Activated CD8-positive, alpha-beta memory T cell treated with anti-CD3 and anti-CD28 coated beads for 4 hours (primary cell): ENCODE measurements at places on chromosomes 7 and 10.

DNA sequence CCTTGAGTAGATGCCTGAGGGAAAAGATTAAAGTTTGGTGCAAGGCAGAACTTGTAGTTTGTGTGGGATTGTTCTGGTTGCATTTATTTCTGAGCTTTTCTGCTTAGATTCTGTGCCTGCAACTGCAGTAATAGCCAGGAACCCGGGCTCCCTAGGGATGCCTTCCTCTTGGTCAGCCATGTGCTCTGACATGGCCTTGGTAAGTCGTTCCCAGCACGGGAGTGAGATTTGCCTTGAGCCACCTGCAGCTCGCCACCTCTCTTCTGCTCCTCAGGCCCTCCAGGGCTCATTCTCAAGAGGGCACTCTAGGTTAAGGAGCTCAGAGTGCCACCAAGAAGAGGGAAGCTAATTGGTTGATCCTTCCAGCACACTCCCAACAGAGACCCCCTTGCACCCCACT lies 350.6 kb upstream of the MKI67 start:
- DNase-seq: no peak

GRCh38 chr10:121677880-121678279 lies 79.6 kb upstream of the FGFR2 start:
- no peak for DNase-seq

DNA sequence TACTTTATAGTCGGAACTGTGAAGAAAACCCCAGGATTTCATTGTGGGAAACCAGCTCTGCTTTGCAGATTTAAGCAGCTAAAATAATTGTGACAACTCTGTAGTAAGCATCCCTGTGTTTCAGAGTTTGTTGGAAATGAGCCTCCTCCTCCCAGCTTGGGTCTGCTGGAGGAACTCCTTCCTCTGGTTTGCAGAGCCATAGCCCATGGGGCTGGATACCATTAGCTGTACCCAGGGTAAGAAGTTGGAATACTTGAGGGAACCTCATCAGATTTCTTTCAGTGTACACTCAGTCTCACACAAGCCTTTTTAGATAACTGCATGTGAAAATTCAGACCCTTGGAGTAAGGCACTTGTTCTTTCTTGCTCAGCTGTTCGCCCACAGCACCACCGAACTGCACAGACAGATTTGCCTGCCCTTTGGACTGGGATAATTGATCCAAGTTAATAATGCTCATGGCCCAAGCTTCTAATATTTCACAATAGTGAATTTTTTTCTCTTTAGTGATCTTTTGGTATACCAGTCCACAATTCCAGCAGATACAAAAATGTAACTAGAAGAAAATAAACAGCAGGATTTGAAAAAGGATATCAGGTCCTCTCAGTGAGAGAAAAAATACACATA lies 467.4 kb upstream of the FZD8 start:
- no peak for DNase-seq

- DNase-seq: no peak
These were observed 37.3 kb downstream of the KIF20B start for GRCh38 chr10:89738551-89739209.

GRCh38 chr7:92478095-92478494 lies 349 bp upstream of the ERVW-1 start:
- no peak for DNase-seq

DNA sequence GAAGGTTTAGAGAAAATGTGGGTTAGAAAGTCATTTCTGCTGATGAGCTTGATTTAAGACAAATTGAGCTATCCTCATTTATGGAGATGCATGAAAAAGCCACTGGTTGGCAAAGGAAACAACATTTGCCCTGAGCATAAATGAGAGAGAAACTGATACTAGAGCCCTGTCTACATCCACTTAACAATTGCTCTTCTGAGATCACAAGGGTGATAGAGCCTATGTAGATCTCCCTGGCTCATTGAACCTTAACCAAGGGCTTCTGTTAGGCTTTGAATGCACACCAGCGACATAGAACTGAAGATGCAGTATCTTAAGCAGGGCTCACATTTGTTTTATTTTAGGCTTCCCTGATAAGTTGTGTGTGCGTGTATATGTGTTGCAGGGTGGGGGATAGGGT lies 35.0 kb downstream of the GPR141 start:
- DNase-seq: no peak

DNA sequence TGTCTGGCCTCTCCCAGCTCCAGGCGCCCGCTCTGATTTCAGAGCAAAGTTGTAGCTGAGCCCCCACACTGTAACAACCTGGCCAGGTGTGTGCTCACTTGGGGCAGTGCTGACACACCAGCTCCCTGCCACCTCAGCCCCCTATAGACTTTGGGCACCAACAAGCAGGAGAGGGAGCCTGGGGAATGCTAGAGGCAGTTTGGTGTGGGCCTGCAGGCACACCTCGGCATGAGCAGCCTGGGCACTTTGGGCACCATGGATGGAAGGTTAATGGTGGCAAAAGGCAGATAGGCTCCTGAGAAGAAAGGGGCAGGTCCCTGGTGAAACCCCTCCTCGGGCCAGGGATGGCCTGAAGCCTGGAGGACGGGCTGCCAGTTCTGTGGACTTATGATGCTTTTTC lies 212.7 kb upstream of the GNAI1 start:
- DNase-seq: no peak

GRCh38 chr7:151252961-151253711 lies 4.6 kb upstream of the SMARCD3 start:
- DNase-seq: no peak

GRCh38 chr7:85764034-85764433 lies 577.2 kb upstream of the SEMA3D start:
- no peak for DNase-seq

GRCh38 chr10:9807846-9808245 lies 1209.8 kb upstream of the CELF2 start:
- DNase-seq: no peak

DNA sequence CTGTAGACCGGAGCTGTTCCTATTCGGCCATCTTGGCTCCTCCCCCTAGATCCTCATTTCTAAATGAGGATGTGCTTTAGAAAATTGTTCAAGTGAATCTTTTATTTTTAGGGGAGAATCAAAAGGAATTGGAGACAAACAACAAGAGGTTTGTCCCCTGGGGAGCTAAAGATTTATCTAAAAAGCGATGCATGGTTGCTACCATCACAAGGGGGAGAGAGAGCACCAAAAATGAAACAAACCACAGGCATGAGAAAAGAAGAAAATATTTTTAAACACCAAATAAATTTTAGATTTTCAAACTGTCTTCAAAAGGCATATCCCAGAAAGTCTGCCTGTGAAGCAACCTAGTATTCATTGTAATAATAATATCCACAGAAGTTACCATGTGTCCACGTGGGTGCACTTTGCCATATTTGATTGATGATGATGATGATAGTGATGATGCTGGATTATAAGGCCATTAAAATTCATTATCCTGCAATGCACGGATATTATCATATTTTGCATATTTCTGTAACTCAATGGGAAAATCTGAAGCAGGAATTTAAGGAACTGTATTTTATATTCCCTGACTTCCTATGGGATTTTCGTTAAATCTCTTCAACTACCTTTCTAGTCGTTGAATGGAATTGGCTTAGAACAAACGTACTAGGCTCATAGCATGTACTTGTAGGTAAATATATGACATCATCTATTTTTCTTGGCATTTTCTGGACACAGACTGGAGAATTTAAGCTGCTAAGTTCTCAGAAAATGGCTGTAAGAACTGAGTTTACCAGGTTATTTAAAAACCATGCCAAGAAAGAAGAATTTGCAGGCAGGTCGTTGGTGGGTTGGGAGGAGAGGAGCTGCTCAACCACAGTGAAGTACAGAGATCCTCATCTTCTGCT lies 171.6 kb downstream of the WDR37 start:
- no peak for DNase-seq

GRCh38 chr10:77405771-77406241 lies 231.8 kb downstream of the KCNMA1 start:
- no peak for DNase-seq

GRCh38 chr10:99920901-99921300 lies 88.8 kb downstream of the DNMBP start:
- DNase-seq: no peak

GRCh38 chr7:31744294-31744874 lies 57.4 kb downstream of the PPP1R17 start:
- DNase-seq: no peak

GRCh38 chr7:127666602-127667001 lies 14.6 kb downstream of the SND1 start:
- no peak for DNase-seq

DNA sequence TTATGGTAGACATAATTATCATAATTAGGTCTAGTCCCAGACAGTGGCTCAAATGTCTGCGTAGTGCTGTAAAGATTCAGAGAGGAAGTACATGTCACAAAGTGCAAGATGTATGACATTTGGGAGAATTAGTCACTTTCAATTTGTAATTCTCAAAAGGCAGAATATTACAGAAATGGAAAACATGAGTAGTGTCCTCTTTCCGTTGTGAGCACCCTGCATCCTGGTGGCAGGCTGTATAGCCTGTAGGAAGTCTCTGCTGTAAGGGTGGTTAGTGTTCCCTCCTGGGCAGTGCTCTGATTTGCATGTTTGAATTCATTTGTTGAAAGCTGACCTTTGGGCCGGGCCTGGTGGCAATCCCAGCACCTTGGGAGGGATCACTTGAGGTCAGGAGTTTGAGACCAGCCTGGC lies 17.0 kb downstream of the CDK14 start:
- no peak for DNase-seq

DNA sequence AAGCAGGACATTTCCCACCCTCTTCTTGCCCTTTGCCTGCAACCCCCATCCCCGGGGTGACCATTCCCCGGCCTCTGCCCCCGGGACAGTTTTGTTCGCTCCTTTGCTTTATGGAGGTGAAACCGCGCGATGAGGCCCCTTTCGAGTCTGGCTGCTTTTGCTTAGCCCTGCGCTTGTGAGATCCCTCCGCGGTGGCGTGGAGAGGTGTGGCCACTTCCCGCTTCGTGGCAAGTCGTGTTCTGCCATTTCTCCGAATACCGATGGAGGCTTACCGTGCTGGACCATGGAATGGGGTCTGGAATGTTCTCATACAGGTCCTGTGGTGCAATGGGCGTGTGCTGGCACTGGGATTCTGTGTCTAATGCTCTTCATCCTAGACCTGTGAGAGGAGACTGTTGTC lies 106.7 kb downstream of the LHPP start:
- no peak for DNase-seq

- no peak for DNase-seq
These were observed 232.4 kb downstream of the AHR start for GRCh38 chr7:17530741-17531421.

GRCh38 chr10:133276100-133276434 lies 601 bp downstream of the ADAM8 start:
- no peak for DNase-seq

DNA sequence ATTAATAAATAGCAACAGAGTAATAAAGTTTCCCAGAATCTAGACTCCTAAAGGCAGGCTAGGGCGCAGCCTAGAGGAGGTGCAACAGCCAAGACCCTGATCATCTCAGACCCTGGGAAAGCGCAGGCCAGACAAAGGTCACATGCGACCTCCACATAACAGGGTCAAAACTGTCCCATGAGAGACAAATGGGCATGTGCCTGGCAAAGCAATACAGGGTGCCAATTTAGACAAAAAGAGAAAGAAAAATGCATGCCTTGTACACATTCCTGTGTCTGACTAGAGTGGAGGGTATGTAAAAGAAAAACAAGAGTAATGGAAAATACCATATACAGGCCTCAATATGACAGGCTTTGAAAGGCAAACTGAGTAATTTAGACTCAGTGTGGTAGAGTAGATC lies 22.2 kb downstream of the MPP7 start:
- no peak for DNase-seq

GRCh38 chr7:77453531-77453930 lies 37.4 kb upstream of the GSAP start:
- no peak for DNase-seq

- peak; percentile 98 for DNase-seq
These were observed at the start of gene C10orf88 for GRCh38 chr10:122953902-122954730. Gene C10orf88 (minus strand): TSS chr10:122954227. CDS start chr10:122954178, 49 bp downstream.

- no peak for DNase-seq
These were observed 957.2 kb upstream of the GHITM start for GRCh38 chr10:83182076-83182475.

GRCh38 chr10:19570120-19570519 lies 246.1 kb upstream of the PLXDC2 start:
- no peak for DNase-seq

GRCh38 chr10:71727738-71728737 lies 8.5 kb upstream of the C10orf105 start:
- no peak for DNase-seq

DNA sequence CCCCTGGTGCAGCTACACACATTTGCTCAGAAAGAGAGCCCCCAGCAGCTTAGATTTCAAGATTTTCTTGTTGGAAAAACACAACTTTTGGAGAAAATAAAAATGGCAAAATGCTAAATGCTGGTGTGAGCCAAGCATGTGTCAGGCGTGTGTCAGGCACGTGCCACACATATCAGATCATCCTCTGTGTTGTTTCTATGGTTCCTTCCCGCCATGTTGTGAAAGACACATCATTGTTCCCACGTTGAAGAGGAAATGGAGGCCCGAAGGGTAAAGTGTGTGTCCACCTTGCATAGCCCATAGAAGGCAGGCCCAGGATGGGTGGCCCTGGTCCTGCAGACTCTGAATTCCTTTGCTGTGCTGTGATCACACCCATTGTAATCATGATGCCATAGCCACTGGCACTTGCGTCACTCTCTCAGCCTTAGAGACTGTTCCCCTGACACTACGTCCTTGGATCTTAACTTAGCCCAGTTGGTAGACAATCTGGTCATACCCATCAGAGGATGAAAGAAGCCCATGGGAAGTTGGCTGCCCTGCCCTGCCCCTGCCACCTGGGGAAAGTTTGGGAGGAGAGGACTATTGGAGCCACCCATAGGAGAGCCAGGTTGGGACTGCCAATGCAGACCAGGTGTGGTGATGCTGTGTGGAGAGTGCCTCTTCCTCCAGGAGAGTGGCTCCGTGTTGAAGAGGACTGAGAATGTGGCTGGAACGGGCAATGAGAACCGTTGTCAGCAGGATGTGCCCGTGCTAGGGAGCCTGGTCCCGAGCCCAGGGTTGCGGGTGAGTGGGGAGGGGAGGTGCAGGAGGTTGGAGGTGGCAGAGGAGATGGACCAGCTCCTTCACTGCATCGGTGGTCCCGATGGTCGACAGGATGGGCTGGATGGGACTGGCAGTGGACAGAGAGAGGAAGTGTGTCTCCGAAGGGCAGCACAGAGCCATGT lies 65.6 kb upstream of the IGFBP3 start:
- DNase-seq: no peak

DNA sequence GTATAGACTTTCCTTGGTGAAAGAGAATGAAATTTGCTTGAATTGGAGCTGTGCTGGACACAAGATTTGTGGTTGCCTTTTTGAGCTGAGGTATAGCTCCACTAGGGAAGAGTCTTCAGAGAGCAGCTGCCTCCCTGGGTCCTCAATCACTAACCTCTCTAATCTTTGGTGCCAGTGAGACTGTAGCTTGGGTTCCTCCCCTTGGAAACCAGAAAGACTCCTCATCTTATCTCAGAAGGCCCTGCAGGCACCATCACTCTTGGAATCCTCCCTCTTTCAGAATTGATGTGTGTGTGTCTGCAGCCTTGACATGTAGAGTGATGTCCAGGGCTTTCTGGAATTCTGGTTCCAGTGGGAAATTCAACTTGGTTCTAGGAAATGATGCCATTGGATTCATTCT lies 426.5 kb downstream of the RPS24 start:
- DNase-seq: no peak
